ENCODE measurements at places on chromosomes 6 and 20.

DNA sequence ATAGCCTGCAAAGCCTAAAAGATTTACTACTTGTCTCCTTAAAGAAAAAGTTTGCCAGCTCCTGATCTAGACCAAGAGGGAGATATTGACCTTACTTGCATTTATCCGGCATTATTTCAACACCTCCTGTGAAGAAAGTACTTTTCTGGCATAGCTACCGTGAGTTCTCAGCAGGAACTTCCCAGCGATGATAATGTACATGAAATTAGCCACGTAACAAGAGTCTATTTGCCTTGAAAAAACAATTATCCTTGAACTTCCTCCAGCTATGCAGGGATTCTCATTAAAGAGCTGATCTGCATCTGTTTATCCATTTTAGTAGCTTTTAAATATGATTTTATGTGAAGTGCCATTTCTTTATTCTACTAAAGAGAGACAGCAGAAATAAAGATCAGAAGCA is 41.7 kb downstream of the ALDH5A1 start:
- no peak for DNase-seq

- DNase-seq, result no peak
Measured at GRCh38 chr6:105726902-105727655, 324.2 kb upstream of the PREP start.

DNA sequence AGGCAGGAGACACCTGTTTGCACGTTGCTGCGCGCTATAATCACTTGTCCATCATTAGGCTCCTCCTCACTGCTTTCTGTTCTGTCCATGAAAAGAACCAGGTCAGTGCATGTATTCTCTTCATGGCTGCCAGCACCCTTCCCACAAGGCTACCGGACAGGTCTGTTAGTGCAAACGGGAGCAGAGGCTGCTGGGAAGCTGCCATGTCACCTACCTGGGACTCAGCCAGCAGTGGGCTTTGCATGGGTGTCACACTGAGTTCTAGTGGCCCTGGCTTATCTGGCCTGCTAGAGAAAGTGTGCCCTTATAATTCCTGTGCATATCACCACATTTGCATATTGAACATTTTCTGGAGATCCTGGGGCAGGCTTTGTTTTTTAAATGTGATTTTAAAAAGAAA is 24.8 kb downstream of the LYRM2 start:
- DNase-seq, result no peak

DNA sequence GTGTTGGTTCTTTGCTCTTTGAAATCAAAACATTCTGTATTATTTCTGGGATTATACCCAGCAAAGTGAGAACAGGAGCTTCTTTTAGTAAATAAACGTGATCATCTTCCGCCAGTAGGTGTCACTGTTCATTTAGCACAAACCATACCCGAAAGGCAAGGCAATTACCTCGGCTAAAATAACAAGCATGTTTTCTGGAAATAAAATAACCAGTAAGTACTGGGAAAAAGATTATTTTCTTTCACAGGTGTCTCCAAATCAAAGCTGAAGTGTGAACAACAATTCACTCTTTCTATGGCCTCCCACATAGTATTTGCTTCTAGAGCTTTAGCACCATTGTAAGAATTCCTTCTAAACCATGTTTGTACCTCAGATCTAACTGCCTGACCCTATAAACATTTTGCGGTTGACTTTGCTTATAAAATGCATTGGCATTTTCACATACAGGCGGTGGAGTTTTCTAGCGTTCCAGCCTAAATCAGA is 144.6 kb upstream of the AGPAT4 start:
- DNase-seq, result peak; percentile 48

DNA sequence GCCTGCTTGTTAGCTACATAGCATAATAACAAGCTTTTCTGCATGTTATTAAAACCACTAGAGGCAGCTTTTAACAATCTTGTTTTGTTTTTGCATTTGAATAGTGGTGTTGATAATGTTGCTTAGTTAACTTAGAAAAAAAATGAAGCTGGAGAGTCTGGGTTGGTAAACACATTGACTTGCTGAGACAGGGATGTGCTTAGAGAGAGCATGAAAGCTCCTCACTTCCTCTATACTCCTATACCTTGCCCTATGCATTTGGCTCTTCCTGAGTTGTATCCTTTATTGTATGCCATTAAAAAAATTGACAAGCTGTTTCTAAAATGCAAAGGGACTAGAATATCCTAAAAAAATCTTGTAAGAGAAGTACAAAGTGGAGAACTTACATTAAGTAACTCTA is 13.6 kb downstream of the FAM83B start:
- no peak for DNase-seq

GRCh38 chr20:19244291-19244690 is 31.8 kb downstream of the SLC24A3 start:
- no peak for DNase-seq

DNA sequence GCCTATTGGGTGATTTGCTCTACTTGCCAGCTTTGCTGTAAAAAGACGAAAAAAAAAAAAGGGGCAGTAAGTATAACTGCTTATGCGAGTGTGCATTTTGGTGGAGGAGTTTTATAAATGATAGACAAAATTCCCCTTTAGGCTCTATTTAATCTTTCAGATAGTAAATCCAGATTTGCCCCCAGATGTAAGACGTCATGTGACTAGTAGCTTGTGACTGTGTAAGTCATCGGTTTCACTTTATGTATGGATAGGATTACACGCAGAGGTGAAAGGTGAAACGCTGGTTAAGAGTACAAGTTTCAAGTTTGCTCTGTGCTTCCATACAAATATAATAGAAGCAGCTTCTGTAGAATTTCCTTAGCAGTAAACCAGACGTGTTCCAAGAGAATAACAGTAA is 7.9 kb downstream of the RAB32 start:
- no peak for DNase-seq

- no peak for DNase-seq
Measured at GRCh38 chr6:110628330-110628729, 151.9 kb upstream of the SLC22A16 start.

DNA sequence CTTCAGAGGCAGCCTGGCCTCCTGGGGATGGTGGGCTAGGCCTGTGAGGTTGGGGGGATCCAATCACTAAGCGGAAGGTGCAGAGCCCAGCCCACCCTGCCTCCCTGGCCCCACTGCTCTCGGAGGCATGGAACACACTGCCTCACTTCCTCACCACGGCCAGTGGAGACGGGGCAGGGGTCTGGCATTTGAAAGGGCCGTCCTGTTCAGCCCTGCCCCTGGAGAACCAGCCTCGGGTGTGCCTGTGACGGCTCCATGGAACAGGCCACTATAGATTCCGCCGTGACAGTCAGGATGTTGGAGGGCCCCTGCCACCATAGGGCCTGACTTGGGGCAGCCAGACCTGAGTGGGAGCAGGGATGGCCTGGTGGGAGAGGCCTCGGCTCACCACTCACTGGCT is 110.2 kb downstream of the DACT2 start:
- no peak for DNase-seq

DNA sequence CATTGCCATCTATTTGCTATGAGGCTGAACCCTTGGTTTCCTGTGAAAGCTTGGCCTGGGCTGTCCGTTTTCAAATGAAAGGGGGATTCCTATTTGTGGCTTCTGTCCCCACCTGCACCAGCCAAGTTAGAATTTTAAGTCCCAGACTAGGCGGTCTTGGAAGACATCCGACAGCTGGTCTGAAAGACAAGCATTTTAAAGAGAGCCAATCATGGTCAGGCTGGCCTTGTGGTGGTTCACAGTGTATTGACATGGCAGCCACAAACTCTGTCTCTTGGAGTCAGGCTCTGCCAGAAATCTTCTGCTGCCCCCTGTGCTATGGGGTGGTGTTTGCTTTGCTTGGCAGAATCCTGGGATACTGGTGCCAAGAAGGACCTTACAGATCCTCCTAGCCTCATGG is 319.2 kb upstream of the MOCS1 start:
- no peak for DNase-seq

DNA sequence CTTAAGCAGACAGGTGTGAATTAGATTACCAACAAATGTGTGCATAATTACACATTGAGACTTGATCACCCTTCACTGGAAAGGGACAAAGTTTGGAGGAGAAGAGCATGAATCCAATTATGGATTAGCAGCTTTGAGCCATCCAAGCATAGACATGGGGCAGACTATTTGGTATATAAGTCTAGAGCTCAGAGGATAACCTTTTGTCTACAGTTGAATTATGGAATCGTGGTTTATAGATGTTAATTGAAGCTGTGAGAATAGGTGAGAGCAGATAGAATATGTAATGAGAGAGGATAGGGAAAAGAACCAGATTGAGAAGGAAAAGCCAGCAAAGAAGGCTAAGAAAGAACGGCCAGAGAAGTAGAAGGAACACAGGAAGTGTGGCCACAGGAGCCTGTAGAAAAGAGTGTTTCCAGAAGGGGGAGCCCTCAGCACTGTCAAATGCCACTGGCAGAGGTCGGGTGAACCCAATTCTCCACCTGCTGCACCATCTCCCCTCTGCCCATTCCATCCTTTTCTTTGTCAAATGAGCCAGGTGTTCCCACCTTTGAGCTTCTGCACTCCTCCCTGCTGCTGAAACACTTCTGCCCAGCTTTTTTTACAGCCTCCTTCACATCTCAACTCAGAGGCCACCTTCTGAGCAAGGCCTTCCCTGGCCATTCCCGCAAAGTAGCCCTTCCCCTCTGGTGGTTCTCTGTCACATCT is 7.3 kb downstream of the DNTTIP1 start:
- DNase-seq, result peak; percentile 72

- DNase-seq, result peak; percentile 79
Measured at GRCh38 chr6:127266892-127267645, 405 bp downstream of the RNF146 start.

DNA sequence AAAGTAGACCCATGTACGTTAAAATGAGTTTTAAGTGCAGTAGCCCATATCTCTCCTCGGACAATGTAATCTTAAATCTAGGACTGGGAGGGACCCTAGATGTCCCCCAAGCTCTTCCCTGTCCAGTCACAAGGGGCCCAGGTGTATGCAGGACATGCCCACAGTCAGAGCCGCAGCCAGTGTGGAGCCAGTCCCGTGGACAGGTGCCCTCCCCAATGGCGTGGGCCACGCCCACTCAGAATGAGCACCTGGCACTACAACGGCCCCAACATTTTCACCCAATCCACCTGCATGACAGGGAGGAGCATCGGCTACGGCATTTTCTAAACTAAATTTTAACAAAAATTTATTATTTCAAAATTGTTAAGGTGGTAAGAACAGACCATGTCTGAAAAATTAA is 53.2 kb downstream of the WDR27 start:
- DNase-seq, result no peak

DNA sequence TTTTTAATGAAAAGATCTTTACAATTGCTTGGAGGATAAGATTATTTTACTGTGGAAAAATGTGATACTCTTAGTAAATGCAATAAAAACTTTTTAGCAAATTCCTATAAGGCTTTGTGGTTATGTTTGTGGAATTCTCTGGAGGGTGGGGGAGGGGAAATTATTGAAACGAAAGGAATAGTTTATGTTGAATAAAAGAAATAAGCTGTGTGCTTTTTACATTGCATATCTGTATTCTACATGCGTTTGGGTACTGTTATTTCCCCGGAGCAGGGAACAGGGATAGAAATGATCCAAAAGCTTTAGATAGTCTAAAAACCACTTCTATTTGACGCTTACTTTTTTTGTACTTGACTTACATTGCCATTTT is 143.8 kb downstream of the SLC16A10 start:
- DNase-seq, result no peak

- DNase-seq, result no peak
Measured at GRCh38 chr6:124885171-124885570, 77.1 kb upstream of the RNF217 start.

- no peak for DNase-seq
Measured at GRCh38 chr6:119961450-119961849, 611.9 kb upstream of the MAN1A1 start.

- no peak for DNase-seq
Measured at GRCh38 chr6:95248499-95248898, 328.8 kb upstream of the MANEA start.

DNA sequence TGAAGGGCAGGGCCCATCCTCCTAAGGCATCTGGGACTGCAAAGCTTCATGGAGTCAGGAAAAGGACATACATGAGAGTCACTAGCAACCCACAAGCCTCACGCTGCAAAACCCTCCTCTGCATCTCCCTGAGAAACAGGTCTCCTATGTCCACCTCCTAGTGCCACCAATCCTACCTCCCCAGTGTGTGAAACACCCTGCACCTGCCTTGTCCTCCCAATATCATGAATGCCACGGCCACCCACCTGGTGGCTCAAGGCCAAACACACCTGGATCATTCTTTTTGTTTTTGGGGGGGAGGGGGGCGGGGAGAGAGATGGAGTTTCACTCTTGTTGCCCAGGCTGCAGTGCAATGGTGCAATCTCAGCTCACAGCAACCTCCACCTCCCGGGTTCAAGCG is 90.5 kb downstream of the ZMYND8 start:
- no peak for DNase-seq

DNA sequence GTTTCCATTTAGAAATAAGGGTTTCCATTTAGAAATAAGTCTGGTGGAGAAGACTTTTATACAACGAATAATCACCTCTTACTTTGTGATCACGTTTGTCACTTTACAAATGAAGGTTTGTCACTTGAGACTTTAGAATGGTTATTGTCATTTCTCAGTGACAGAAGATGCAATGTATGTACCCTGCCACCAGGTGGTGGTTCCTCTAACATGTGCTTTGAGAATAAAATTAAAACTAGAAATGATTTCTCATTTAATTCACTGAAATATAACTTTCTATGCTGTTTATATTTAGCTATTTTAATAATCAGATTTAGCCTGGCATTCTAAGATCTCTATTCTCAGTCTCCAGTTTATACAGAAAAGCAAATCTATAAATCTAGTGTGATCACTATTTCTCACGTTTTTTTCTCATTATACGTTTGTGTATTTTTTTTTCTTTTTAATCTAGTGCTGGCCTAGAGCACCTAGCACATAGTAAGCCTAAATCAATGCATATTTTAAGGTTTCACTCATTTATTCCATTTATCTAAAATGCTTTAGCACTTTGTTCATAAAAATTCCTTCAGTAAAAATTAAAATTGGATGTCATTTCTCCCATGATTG is 57.4 kb upstream of the TFAP2D start:
- no peak for DNase-seq

DNA sequence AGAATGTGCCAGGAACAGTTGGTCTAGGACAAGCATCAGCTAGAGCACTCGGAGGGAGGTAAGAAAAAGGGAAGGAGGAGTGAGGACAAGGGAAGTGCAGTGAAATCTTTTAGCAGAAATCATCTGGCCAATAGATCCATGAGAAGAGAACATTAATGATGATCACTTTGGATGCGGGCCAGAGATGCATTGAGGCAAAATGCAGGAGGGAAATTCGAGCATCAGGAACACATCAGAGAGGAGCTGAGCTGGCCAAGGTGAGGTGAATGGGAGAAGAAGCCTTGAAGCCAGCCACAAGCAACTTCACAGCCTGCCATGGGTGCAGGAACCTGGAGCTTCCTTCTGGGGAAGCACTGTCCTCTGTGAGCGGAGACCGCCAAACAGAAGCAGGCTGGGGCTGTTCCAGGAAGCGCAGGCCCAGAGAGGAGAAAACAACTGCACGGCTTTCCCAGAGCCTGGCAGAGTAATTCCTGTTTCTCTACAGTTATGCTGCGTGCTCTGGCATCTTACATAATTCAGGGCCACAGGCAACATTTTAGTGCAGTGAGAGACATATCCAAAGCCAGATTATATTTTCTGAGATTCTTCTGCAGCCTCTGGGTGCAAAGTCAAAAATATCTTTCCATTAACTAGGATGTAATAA is 143.8 kb downstream of the F13A1 start:
- no peak for DNase-seq

Measured in B cell (primary cell).